Activated naive CD4-positive, alpha-beta T cell treated with Interleukin-2 at 50 U/mL for 16 hours (primary cell): ENCODE measurements at places on chromosomes 12 and 14.

- no peak for DNase-seq
Observed at GRCh38 chr14:64244279-64244678, 49.9 kb downstream of the ESR2 start.

DNA sequence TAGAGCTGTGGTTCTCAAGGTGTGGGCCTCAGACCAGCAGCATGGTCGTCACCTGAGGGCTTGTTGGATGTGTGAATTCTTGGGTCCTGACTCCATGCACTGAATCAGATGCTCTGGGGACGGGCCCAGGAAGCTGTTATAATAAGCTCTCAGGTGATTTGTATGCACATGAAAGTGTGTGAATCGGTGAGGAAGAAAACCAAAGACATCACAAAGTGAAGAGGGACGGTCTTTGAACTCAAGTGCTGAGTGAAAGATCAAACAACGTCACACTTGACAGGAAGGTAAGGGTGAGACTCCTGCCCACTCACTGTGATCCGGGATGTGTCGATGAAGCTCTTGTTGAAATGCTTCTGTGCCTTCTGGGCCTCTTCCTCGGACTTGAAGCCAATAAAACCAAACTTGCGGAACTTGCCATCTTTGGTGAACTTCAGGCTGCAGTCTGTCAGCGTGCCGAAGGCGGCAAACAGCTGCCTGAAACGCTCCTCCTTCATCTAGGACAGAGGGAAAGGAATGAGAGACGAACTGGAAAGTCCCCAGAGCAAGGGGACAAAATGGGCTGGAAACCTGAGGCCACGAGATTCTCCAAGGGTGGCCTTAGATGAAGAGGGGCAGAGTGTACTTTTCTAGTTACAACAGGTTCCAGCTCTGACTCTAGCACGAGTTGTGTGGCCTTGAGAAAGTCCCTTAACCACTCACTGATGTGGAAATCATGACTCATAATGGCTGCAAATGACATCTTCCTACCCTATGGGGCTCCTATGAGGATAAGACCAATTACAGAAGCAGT is 4.0 kb downstream of the RBM19 start:
- peak; percentile 21 for DNase-seq

DNA sequence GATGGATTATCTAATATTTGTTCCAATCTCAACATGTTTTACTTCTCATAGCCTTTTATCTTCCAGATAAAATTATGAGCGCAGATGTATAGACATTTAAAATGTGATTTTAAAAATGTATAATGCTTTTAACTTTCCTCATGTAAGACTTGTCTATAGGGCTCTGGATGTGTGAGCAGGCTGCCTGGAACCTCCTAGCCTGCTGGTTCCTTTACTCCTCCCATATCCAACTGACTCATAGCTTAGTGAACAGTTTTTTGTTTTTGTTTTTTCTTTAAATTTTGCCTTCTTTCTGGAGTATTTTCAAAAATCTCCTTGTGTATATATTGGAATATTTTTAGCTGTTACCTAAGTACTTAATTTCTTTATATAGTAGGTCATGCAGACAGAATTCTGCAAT is 115.4 kb downstream of the PDE3A start:
- no peak for DNase-seq

DNA sequence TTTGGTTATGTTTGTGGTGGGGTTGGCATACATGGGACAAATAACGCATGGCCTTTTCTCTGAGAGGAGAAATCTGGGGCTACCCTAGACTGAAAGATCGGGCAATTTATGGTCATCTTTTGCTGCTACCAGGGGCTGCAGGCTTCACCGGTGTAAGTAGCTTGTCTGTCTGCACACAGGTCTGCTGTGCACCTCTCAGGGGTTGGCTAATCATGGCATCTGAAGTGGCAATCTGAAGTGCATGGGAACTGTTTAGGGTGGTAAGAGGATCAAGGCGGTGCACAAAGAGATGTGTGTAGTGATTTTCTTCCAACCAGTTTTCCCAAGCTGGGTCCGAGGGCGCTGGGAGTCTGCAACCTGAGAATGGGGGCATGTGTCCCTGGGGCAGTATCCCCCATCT is 141.3 kb downstream of the EMP1 start:
- no peak for DNase-seq

DNA sequence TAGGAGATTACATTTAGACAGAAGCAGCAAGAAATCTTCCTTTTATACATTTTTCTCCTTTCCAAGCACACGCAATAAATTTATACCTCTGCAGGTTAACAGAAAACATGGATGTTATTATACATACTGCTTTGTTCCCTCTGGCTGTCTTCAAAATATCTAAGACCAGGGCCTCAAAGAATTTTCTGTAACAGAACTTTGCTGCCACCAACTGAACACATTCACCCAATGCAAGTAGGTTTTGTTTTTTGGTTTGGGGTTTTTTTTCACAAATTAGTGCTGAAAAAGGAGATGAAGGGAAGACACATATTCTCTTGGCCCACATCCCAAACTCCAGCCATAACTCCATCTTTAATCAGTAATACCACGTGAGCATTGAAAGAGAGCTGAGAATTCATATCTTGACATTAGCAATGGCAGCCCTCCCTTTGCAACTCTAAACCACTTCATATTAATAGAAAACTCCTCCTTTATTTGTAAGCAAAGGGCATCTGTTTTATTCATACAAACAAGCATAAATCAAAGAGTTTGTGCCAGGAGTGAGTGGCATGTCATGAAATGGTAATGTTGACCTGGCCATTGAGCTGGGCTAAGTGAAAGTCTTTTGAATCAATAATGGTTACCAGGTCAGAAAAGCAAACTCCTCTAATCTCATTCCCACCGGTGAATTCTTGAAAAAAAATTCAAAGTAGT is 150.8 kb upstream of the FSCB start:
- DNase-seq = no peak
